CD4-positive, alpha-beta memory T cell (primary cell): ENCODE measurements at places on chromosomes 2 and 18.

- peak overlapping the region; percentile 58 for H3K4me3 ChIP-seq
- H3K27me3 ChIP-seq, result no peaks in the 10 kb centered on the region
- H3K27ac ChIP-seq, result peak overlapping the region; percentile 29
- H3K4me1 ChIP-seq, result peaks cover 18% of the 10 kb centered on the region
Measured at GRCh38 chr18:55477860-55478581, 110.0 kb downstream of the TCF4 start.

DNA sequence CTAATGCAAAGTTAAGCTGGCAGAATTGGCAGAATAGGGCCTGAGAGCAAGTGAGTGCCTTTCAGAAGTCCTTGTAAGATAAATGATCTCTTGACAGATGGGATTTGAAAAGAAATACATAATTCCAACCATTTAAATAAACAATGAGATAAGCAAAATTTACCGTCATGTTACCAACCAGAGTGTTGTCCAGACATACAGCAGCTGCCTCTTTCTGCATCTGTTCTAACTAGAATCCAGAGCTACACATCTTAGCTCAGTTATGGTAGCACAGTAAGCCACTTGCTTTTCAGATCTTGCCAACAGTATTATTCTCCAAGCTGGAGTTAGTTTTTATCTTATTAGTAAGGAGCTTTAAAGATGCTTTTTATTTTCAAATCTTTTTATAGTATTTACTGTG is 179.6 kb downstream of the BARD1 start:
- DNase-seq, result no peak
- H3K4me3 ChIP-seq, result no peak overlapping the region
- no peaks in the 10 kb centered on the region for H3K4me1 ChIP-seq
- no peaks in the 10 kb centered on the region for H3K36me3 ChIP-seq
- no peak overlapping the region for H3K27ac ChIP-seq

GRCh38 chr2:149747456-149747855 is 159.9 kb upstream of the MMADHC start:
- no peaks in the 10 kb centered on the region for H3K27me3 ChIP-seq
- no peak overlapping the region for H3K27ac ChIP-seq
- H3K4me1 ChIP-seq, result no peaks in the 10 kb centered on the region
- H3K4me3 ChIP-seq, result no peak overlapping the region
- DNase-seq, result no peak

DNA sequence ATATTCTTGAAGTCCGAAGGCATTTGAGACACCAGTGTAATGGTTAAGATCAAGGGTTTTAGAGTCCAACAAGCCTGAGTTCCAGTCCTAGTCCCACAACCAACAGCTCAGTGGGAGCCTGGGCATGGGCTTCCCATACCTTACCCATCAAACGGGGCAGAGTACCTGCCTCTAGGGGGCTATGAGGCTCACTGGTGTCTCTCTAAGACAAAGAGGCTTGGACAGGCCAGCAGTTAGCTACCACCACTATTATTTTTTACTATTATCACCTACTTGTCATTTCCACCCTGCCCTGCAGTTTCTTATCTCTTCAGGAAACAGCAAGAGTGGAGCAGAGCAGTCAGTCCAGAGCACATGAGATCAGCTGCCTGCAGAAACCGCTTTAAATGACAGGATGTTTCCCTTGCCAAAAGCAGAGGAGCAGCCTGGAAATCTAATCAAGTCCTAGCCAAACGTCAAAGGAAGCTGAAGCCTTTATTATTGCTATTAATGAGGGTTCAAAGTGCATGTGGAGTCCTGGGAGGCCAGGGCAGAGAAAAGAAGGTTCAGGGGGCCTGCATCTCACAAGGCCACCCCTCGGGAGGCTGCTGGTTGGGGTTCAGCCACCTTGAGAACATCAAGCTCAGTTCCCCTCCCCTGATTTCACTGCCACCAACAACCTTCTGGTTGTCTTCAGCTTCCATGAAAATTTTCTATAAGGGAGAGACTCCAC is 66.6 kb downstream of the STPG4 start:
- H3K27me3 ChIP-seq, result no peaks in the 10 kb centered on the region
- no peak overlapping the region for H3K4me3 ChIP-seq
- H3K4me1 ChIP-seq, result no peaks in the 10 kb centered on the region
- DNase-seq, result no peak
- no peaks in the 10 kb centered on the region for H3K36me3 ChIP-seq

- H3K36me3 ChIP-seq, result no peaks in the 10 kb centered on the region
- no peak overlapping the region for H3K27ac ChIP-seq
- no peak overlapping the region for H3K4me3 ChIP-seq
- no peaks in the 10 kb centered on the region for H3K4me1 ChIP-seq
Measured at GRCh38 chr2:150931451-150931850, 330.2 kb downstream of the RBM43 start.

DNA sequence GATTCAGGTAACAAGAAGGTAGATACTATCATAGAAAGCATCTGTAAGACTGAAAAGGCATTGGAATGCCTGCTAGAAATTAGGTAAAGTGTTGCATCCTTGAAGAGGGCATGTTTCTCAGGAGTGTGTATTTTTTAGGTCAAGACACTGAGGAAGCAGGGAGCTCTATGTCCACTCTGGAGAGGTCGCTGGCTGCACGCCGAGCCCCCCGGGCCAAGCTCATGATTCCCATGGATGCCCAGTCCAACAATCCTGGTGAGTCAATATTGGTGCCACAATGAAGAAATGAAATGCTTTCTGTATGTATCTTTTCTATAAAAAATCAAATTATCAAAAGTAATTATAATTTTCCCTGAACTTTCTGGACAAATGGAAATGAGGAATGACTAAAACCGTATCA is 756.7 kb downstream of the MBD2 start:
- H3K27me3 ChIP-seq, result no peaks in the 10 kb centered on the region
- H3K27ac ChIP-seq, result no peak overlapping the region
- H3K36me3 ChIP-seq, result no peaks in the 10 kb centered on the region
- H3K4me3 ChIP-seq, result no peak overlapping the region

DNA sequence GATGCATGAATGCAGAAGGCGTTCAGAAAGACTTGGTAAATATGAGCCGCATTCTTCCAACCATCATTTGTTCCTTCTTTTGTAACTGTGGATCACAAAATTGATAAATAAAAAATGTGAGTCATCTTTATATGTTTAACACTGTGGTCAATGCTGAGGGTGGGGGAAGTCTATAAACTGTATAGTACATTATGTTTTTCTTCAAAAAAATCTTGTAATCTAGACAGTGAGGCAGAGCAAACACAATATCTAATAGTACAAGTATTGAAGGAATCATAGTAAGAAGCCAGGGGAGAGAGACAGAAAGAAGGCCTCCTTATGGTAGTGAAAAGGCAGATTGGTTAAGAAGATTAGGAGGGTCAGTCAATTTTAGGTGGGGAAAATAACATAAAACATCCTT is 30.7 kb upstream of the CALCRL start:
- no peaks in the 10 kb centered on the region for H3K4me1 ChIP-seq
- H3K4me3 ChIP-seq, result no peak overlapping the region
- no peak overlapping the region for H3K27ac ChIP-seq
- no peaks in the 10 kb centered on the region for H3K27me3 ChIP-seq

DNA sequence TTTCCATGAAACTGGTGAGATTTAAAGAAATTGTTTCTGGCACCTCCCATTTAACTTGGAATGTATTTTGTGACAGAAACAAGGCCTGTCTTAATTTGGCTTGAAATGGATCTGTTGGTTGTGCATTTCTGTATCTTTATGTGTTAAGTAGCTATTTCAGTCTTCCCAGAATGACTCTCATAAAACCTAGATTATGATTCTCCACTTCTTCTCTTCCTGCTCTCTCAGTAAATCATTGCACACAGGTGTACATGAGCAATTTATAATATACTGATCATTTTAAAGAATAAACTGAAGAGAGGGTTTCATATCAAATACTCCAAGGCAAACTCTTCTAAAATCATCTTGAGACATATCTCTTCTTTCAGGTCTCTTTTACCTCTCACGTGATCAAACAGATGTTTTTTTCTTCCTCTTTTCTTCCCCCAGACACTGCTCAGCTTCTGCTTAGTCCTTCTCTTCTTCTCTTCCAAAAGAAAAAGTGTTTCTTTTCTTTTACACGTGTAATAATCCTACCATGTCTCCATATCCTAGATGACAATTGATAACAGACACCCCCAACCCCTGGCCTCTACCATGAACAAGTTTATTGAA is 112.0 kb downstream of the PPP1R1C start:
- H3K4me1 ChIP-seq, result no peaks in the 10 kb centered on the region
- H3K27me3 ChIP-seq, result no peaks in the 10 kb centered on the region
- no peaks in the 10 kb centered on the region for H3K36me3 ChIP-seq
- no peak overlapping the region for H3K4me3 ChIP-seq
- no peak overlapping the region for H3K27ac ChIP-seq

GRCh38 chr2:27747827-27748352 is 23.6 kb upstream of the MRPL33 start:
- no peaks in the 10 kb centered on the region for H3K27me3 ChIP-seq
- no peak overlapping the region for H3K4me3 ChIP-seq
- H3K27ac ChIP-seq, result no peak overlapping the region
- DNase-seq, result no peak
- H3K36me3 ChIP-seq, result no peaks in the 10 kb centered on the region

DNA sequence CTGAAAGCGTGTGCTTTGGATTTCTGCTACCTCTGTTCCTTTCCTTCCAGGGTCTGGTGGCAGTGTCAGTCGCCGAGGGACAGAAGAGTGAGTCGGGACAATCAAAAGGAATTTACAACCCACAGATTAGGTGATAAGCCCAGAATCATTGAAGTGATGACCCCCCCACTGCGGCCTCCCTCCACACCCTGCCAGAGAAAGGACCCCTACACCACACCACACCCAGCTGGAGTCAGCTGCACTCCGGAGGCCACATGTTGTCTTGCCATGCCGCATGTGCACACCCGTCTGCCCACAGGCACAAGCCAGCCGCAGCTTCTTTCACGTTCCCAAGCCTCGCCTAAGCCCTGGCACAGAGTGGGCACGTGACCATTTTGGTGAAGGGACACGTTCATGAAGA is 366.8 kb upstream of the SALL3 start:
- no peaks in the 10 kb centered on the region for H3K27me3 ChIP-seq
- DNase-seq, result no peak
- H3K27ac ChIP-seq, result no peak overlapping the region
- H3K36me3 ChIP-seq, result no peaks in the 10 kb centered on the region
- no peaks in the 10 kb centered on the region for H3K4me1 ChIP-seq
- H3K4me3 ChIP-seq, result no peak overlapping the region
